CD4-positive, alpha-beta memory T cell (primary cell): ENCODE measurements at places on chromosomes 2 and 18.
A peak's percentile ranks its signal among the peaks of the same experiment; 100 is the strongest.

DNA sequence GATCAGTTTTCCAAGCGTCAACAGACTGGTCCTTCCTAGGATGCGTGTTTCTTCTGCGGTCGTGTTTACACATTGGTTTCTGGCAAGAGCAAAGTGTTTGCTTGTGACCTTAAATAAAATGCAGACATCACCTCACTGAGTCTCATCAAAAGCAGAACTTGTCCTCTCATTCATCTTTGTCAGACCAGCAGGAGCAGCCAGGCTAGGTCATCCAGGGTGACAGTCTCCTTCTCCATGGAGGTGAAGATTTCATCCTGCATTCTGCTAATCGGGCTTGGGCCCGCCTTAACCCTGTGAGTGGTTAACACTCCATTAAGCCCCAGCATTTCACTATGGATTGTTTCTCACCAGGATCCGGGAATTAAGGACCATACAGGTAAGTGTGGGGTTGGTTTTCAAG, 64.2 kb upstream of the PID1 start:
- no peak for DNase-seq

DNA sequence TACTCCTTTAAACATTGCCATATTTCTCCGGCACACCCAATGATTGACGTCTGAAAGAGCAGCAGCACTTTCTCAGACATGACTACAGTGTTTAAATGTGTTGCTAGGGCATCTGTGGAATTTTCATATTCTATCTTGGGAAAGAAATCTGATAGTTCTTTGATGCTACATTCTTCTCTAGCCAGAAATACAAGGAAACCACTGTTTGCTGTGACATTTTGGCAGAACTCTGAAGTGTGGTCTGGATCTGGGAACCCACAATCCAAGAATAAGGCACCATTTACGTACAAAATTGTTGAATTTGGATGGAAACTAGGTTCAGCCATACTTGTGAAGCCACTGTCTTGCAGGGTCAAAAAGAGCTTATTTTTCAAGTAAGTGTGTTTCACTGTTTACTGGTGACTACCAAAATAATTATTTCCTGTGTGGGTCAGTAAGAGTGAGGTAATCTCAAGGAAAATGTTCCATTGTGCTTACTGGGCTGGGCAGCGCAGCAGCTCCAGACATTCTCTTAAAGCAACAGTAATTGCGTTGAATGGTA, 21.3 kb upstream of the CD28 start:
- no peak for DNase-seq

- peak; percentile 86 for DNase-seq
These were observed 550 bp downstream of the MFSD6 start for GRCh38 chr2:190408538-190409271.

- DNase-seq, result no peak
These were observed 73.5 kb upstream of the SPTBN1 start for GRCh38 chr2:54382601-54383000.

GRCh38 chr2:111643759-111644158, 240.2 kb downstream of the ANAPC1 start:
- DNase-seq, result no peak

DNA sequence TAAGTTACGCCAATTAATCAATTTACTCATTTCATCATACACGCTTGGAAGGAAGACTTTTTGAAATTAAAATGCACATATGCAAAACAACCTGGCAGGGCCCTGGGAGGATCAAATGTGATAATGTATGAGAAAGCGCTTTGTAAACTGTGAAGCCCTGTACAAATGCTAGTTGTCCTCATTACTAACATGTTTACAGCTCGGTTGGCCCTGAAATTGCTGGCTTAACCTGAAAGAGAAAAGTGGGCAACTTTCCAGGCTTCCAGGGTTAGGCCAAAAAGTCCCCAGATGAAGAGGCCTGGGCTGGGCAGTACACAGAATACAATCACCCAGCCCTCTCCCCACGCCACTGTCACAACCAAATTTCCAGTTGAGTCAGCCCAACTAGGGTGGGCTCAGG, 60.2 kb downstream of the DNMT3A start:
- no peak for DNase-seq

DNA sequence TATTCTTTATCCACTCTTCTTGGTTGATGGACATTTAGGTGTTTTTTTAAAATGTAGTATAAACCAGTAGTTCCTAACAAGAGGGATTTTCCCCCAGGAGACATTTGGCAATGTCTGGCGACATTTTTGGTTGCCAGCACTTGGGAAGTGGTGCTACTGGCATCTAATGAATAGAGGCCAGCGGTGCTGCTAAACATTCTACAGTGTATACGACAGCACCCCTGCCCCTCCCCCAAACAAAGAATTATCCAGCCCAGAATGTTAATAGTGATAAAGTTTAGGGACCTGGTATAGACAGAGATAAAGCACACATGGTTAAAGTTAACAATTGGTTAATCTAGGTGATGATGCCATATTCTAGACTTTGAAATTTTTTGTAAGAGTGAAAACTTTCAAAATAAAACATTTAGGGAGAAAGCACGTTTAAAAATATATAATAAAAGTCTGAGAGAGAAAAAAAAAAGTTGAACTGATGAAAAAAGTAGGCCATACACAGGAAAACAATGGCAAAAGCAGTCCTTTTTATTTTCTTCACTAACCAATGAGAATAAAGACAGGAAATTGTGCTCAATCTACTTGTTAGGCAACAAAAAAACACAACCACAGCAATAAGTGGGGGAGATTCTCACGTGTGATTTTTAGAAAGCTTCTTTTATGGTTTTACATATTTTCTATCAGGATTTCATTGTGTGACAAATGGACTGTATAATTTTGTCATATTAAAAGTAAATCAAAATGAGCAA, 14.8 kb downstream of the FBXO48 start:
- peak; percentile 68 for DNase-seq
